GM03348 (cell line): ENCODE measurements at places on chromosomes 16 and 17.

DNA sequence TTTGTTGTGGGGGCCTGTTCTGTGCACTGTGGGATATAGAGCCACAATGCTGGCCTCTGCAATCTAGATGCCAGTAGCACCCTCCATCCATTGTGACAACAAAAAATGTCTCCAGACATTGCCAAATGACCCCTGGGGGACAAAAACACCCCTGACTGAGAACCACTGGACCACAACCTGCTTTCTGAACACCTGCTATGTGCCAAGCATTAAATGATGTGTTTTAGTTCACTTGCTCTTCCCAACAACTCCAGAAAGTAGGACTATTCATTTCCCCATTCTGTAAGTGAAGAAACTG lies 367.0 kb upstream of the ERCC4 start:
- DNase-seq: no peak

GRCh38 chr17:44266402-44267164 lies 1.4 kb downstream of the SLC4A1 start:
- no peak for DNase-seq

DNA sequence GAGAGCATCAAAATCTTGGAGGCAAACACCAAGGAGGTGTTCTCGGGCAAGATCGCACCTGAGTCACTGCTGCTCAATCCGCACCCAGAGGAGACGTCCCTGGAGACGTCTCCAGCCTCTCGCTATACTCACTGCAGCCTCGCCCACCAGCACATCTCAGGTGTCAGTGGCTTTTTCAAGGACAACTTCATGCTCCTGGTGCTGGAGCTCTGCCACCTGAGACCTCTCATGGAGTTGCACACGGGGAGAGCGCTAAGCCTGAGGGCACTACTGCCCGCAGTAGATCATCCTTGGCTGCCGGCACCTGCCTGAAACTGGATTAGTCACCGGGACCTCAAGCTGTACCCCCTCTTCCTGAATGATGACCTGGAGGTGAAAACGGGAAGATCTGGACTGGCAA lies 2.6 kb upstream of the MBTPS1 start:
- no peak for DNase-seq

DNA sequence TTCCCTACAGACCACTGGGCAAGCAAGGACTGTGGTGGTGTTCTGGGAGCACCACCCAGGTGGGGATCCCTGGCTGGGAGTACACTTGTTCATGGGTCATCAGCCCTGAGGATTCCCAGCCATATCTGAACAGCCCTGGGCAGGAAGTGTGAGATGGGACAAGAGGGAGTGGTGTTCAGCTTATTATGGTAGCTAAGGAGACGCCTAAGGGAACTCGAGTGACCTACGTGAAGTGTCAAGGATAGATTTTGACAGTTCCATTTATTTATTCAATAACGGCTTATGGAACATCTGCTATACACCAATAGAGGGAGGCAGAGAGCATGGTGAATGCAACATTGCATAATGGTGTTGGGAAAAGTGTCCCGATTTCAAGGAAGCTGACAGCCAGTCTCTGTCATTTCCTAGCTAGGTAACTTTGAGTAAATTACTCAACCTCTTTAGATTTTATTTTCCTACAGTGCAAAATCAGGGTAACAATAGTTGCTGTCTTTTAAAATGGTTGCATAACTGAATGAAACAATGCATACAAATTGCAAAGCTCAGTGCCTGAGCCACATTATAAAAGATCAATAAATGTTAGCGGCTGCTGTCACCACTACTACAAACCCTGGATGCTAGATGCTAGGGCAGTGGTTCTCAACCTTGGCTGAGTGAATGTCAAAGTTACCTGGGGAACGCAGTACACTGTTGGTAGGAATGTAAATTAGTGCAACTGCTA lies 534.1 kb downstream of the GRIN2A start:
- DNase-seq: peak; percentile 65

DNA sequence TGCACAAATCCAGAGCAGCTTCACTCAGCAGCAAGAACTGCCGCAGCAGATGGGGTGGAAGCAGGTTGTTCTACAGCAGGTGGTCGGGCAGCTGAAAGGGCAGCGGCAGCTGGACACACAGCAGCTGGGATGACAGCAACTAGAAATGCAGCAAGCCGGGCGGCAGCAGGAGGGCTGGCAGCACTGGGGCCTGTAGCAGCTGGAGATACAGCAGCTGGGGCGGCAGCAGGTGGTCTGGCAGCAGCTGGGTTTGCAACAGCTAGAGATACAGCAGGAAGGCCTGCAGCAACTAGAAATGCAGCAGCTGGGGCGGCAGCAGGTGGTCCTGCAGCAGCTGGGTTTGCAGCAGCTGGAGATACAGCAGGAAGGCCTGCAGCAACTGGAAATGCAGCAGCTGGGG lies 460 bp downstream of the KRTAP4-3 start:
- no peak for DNase-seq

DNA sequence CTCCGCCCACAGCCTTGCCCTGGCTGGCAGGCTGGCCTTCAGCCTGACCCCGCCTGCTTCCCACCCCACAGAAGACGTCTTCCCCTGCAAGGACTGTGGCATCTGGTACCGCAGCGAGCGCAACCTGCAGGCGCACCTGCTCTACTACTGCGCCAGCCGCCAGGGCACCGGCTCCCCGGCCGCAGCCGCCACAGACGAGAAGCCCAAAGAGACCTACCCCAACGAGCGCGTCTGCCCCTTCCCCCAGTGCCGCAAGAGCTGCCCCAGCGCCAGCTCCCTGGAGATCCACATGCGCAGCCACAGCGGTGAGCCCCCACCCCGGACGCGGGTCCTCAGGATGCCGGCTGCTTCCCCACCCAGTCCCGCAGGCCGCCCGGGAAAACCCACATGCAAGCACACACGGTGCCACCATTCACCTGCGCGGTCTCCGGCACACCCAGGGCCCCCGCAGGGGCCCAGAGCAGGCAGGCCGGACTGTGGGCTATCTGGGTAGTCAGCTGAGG lies 38.2 kb upstream of the ZC3H18 start:
- no peak for DNase-seq

- peak; percentile 58 for DNase-seq
These were observed 18.3 kb downstream of the MYBBP1A start for GRCh38 chr17:4536742-4537411.

DNA sequence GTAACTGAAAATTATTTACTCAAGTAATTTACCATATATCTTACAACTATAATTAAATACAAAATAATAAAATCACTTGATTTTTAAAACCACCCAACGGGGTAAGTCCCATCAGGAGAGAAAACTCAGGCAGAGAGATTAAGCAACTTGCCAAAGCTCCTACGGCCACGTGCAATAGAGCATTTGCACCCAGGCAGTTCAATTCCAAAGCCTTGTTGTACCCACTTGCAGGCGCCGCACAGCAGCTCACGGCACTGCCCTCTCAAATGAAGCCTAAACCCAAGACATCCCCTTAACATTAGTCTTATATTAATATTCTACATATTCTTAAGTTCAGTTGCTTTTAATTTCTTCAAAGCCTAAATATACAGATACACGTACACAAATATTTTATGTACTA lies 75.7 kb downstream of the SPAG9 start:
- no peak for DNase-seq

DNA sequence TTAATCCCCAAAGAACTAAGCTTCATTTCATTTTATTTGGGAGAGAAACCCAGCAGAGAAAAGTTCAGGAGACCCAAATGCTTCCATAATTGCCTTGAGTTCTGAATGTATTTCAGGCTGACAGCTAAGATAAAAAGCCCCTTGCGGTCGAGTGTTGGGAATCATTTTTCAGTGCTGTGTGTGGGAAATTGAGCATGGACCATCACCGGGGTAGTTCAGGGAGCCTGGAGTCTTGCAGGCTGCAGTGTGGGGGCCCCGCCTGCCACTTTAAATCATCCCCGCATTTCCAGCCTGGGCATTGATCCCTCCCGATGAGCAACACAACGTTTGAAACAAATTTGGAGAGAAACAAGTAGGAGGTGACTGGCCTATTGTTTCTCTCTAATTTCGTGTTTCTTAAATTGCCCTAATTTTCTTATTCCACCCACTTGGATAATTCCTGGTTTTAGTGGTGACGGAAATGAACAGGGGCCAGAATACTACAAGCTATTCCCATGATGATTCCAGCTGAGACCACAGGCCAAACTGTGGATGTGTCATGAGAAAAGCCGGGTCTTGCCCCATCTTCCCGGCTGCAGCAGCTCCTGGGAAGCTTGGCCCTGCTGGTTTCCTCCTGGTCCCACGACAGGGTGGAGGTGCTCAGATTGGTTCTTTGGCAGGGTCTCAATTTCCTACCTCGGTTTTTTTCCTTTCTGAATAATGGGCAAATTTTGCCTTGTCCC lies 75.1 kb downstream of the FOXL1 start:
- DNase-seq: peak; percentile 84

DNA sequence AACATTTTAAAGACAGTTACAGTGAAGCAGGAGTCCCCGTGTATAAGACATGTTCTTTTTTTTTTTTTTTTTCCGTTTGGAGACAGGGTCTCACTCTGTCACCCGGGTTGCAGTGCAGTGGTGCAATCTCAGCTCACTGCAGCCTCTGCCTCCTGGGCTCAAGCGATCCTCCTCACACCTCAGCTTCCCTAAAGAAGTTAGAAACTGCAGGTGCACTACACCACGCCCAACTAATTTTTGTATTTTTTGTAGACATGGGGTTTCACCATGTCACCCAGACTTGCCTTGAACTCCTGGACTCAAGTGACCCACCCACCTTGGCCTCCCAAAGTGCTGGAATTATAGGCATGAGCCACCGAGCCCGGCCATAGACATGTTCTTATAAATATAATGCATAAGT lies 3.0 kb downstream of the EVI2B start:
- DNase-seq: no peak

DNA sequence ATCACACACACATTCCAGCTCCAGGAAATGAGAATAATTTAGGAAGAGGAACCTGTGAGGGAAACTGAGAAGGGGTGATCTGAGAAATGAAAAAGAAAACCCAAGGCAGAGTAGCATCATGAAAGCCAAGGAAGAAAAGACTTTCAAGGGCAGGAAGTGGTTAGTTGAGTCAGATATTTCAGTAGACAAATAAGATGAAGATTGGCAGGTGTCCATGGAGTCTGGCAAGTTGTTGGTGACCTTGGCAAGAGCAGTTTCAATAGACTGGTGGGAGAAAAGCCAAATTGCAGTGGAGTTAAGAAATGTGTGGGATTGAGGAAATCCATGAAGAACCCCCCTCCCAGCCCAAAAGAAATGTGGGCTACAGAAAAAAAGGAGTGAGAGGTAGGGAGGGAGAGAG lies 10.7 kb downstream of the GNAO1 start:
- no peak for DNase-seq

DNA sequence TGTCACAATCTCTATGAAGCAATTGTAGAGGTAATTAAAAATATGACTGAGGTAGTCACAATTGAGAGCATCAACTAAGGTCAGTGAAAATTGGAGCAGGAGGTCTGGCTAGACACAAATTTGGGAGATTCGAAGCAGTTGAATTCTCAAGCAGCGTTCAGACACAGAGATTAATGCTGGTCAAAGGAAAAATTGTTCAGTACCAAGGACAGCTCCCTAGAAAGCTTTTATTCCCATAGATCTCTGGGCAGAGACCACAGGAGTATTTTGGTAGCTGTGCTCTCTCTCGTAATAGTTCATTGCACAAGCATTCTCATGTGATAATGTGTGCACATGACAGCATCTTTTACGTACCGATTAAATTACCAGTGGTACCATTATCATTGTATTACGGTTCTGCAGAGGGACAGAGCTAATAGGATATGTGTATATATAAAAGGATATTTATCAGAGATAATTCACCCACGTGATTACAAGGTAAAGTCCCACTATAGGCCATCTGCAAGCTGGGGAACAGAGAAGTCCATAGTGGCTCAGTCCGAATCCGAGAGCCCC lies 387.5 kb upstream of the HSBP1 start:
- peak; percentile 36 for DNase-seq

DNA sequence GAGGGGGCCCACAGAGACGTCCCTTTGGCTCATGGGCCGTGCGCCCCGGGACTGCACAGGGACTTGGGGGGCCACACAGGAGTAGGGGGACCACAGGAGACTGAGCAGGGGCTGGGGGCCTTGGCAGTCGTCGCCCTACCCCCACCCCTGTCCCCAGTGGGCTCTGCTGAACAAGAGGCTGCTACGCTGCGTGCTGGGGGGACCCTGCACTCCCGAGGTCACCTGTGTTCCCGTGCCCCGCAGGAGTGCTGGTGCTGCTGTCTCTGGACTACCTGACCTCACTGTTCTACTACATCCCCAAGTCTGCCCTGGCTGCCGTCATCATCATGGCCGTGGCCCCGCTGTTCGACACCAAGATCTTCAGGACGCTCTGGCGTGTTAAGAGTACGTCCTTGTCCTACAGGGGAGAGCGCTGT lies 14.4 kb upstream of the RNF213 start:
- DNase-seq: no peak

DNA sequence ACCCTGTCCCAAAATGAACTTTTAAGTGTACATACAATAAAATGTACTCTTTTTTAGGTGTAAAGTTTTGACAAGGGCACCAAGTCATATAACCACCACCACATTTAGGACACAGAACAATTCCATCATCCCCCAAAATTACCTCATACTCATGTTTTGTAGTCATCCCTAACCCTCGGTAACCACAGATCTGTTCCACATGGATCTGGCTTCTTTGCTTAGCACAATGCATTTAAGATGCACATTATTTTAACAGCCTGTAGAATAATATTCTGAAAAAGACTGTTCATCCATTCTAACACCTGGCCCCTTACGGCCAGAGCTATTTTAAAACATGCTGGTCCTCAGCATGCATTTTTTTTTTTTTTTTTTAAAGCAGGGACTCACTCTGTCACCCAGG lies 25.2 kb upstream of the CFAP20 start:
- peak; percentile 18 for DNase-seq

- DNase-seq: peak; percentile 66
These were observed at the start of gene ST6GALNAC2 for GRCh38 chr17:76585649-76586593. TSS of gene ST6GALNAC2 (minus strand) at chr17:76585860. CDS start at chr17:76585808, 52 bp downstream.
